ENCODE measurements at places on chromosomes 11 and 22.

GRCh38 chr22:26236991-26237390 is 67.7 kb downstream of the SEZ6L start:
- DNase-seq, result no peak

DNA sequence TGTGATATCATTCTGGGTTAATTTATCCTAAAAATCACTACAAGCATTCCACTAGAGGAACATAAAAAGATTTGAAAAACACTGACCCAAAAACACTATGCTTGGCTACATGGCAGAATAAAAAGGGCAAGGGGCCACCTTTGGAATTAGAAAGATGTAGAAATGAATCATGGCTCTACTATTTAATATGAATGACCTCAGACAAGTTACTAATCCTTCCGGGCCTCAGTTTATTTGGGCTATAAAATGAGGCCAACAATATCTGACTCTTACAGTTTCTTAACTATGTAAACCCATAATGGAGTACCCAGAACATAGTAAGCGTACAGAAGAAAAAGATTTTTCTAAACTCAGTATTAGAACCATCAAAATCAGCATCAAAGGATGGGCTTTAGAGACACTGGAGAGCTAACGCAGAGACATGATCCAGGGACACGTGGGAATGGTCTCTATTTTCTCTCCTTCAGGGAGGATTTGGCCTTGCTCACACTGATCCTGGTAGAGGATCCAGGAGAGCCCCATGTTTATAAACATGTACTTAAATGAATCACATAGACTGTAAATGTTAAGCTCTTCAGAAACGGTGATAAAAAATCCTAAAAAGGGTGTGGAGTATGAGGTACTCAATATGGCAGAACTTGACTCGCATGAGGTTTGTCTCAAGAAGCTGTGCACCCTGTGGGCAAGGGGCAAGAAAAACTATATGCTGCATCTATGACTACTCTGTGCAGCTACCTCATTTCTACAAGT is 288.4 kb upstream of the PITPNB start:
- no peak for DNase-seq

GRCh38 chr11:128834157-128834556 is 32.9 kb downstream of the KCNJ1 start:
- DNase-seq, result no peak

- DNase-seq, result no peak
Observed at GRCh38 chr22:30611197-30611596, 4.2 kb downstream of the TCN2 start.

DNA sequence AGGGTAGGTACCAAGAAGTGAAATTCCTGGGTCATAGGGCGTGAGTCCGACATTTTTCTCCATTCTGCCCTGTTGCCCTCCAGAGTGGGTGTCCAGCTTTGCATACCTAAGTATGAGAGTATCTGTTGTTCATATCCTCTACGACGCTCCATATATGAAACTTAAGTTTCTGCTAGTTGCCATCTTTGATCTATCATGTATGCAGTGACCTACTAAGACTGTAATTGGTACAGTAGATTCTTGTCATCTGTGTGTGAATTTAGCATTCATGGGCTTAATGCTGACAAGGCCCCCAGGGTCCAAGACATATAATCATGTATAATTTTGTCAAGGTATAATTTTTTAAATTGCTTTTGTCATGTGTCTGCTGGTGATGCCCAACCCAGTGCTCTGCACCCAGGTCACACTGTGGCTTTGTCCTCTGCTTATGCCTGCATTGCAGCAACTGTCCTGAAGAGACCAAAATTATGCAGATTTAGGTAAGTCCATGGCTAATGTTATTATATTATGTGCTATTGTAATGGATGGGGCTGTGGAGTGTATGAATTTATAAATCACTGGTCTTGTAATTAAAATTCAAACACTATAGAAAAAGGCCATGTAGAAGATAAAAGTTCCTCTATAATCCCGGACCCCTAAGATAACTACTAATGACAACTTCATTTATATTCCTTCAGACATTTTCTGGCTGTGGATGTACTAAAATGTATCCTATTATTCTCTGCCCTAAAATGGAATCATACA is 12.2 kb downstream of the NEAT1 start:
- no peak for DNase-seq

DNA sequence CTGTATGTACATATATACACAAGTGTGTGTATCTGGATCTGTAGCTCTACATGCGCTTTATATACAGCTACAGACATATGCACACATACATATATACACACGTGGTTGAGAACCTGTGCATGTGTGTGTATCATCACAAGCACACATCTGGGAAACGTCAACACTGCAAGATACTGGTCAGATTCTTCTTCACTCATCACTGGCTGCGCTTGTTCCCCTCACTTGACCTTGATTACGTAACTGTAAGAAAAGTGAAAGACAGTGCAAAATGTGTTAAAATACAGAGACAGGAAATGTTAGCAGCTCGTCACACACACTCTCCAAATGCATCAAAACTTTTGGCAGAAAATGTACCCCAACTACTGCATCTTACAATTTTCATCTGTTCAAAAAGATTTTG is 51.9 kb upstream of the MN1 start:
- no peak for DNase-seq

- no peak for DNase-seq
Observed at GRCh38 chr22:48779661-48780596, 1047.7 kb downstream of the BRD1 start.

- DNase-seq, result no peak
Observed at GRCh38 chr11:123184531-123184930, 10.5 kb downstream of the CLMP start.

GRCh38 chr11:134611537-134611936 is 199.5 kb upstream of the B3GAT1 start:
- no peak for DNase-seq

- DNase-seq, result no peak
Observed at GRCh38 chr11:36070213-36070953, 126.5 kb downstream of the LDLRAD3 start.

- no peak for DNase-seq
Observed at GRCh38 chr11:9570313-9571025, 3.0 kb upstream of the WEE1 start.

DNA sequence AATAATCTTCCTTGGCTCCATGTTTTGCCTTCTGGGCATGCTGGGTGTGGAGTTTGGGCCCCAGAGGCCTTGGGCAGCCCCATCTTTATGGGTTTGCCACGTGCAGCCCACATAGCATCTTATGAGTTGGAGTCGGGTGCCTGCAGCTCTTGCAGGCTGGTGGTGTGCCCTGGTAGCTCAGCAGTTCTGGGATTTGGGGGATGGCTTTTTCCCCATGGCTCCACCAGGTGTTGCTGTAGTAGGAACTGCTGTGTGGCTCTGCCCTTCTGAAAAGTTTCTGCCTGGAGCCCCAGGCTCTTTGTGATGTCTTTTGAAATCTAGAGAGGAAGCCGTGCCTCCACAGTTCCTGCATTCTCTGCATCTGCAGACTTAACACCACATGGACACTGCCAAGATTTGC is 16.8 kb downstream of the EED start:
- no peak for DNase-seq

Measured in stimulated activated CD8-positive, alpha-beta memory T cell treated with anti-CD3 and anti-CD28 coated beads, Interleukin-7, amount 100 ng/mL, for 24 hours (primary cell).